ENCODE measurements at places on chromosomes 12 and 14. TPM values are rescaled to one million over a fixed set of nuclear protein-coding genes. Genes with fewer than 3 reads are reported as not detected.

STAC3 gene
- total RNA-seq: 1.4 TPM

DNA sequence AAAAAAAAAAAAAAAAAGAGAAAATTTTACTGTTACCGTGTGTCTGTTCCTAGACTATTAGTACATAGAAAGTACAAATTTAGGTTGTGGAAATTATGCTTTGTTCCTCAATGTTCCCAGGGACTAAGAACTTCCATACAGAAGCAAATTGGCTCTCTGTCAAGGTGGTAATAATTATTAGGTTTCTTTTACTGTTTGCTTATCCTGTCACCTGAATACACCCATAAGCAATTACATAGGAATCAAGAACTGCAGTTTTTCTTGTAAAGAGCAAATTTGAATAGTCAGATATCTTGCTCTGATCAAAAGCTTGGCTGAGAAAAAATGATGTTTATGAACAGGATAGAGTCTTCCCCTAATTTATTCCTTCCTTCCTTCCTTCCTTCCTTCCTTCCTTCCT lies 191.2 kb downstream of the AEBP2 start:
- H3K27ac ChIP-seq: no peak overlapping the region
- no peaks in the 10 kb centered on the region for H3K36me3 ChIP-seq
- DNase-seq: no peak
- no peak overlapping the region for H3K4me3 ChIP-seq

DNA sequence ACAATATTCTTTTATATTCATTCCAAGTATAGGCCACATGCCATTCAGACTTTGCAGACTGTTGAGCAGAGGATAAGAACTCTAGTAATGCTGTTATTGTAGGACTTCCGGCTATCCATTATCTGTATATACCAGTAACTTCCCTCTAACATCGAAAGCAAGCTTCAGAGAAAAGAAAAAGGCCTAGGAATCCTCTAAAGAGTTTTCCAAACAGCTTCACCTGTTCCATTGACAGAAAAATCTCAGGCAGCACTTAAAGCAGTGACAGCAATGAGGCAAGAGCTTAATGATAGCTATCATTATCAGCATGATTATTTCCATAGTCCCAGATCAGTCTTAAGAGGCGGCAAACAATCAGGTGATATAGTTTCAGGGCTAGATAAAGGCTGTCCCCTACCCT lies 1.8 kb downstream of the CPNE8 start:
- no peak for DNase-seq
- no peaks in the 10 kb centered on the region for H3K36me3 ChIP-seq
- 0 out of 2 replicates have a peak overlapping the region, but pooled peaks have one; percentile 83 for H3K4me3 ChIP-seq
- peaks cover 18% of the 10 kb centered on the region for H3K4me1 ChIP-seq

DNA sequence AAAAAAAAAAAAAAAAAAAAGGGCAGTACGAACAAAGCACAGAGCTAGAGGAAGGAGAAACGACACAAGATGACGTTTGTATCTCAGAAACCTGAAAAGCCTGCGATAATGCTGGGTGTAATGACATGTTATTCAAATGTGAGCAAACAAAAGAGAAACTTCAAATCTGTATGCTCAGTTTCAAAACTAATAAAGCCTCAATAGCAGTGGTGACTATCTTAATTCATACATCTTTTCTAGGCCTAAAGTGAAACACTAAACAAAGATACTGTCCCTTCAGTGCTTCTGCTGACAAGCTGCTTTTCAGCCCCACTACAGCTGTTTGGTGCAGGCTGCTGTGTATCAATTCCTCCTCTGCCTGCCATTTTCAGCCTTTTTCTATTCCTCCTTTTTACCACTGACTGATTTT lies 15.8 kb downstream of the ITPR2 start:
- no peak overlapping the region for H3K27ac ChIP-seq
- DNase-seq: no peak

- H3K4me3 ChIP-seq: no peak overlapping the region
- no peaks in the 10 kb centered on the region for H3K27me3 ChIP-seq
Measured at GRCh38 chr14:101185073-101185835, 281.7 kb upstream of the RTL1 start.

WDHD1 gene
- 47.1 TPM for total RNA-seq

- no peaks in the 10 kb centered on the region for H3K36me3 ChIP-seq
- no peak for DNase-seq
- H3K4me1 ChIP-seq: no peaks in the 10 kb centered on the region
- no peak overlapping the region for H3K27ac ChIP-seq
Measured at GRCh38 chr14:98997526-98998205, 274.3 kb downstream of the BCL11B start.

DNA sequence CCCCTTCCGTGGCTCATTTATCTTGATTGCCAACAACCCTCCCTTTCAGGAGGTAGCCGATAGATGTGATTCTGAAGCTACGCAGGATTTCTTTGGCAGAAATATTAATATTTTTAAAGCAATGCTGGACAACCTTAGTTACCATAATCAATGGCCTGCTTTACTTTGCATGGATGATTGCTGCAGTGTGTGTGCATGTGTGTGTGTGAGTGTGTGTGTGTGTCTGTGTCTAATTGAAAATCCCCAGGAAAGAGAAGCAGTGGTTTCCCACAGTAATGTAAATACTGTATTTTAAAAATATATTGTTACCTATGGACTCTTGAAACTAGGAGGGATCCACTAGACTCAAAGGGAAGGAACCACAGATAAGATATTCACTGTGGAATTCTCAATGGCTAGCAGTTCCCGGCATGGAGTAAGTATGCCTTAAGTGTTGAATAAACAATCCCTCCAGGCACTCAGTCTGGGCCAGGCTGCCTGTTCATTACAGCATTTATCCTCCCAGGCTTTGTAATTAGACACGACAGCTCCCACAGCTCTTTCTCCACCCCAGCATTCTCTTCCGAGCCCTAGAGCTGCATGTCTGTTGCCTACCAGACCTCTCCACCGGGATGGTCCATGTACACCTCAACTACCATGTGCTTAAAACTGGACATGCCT lies 22.5 kb upstream of the C14orf132 start:
- H3K4me3 ChIP-seq: no peak overlapping the region
- H3K4me1 ChIP-seq: no peaks in the 10 kb centered on the region
- H3K36me3 ChIP-seq: no peaks in the 10 kb centered on the region
- peaks cover 24% of the 10 kb centered on the region for H3K27me3 ChIP-seq
- no peak overlapping the region for H3K27ac ChIP-seq

DNA sequence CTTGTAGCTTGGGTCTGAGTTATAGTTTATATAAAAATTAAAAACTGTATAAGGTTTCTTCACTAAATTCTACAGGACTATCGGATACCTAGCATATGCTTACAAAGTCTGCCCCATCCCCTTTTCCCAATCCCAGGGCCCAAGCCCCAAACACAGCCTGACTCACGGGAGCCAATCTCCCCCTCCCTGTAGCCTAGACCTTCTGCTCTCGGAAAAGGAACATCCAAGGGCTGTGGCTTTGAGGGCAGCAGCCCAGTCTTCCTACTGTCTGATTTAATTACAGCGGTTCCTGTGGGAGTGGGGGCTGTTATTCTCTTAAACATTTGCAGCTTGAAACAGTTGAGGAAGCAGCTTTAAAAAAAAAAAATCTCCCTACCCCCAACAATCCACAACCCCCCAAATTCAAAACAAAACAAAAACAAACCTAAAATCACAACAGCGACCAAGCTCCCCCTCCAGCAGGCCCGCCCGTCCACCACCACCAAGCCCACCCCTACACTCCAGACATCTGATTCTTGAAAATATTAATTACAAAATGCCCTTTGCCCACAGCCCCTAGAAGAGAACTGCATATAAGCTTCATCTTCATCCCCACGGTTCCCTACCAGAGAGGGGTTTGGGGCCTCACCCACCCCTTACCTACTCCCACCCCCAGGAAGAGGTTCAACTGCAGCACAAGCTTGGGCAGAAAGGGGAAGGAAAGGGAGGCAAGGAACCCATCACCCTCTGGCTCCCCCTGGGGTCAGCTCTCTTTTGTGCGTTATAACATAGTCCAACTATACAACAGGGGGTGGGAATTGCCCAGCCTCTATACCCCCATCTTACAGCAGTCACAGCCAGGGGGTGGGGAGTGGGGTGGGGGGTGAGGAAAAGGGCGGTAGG lies 1.1 kb upstream of the PRKAG1 start:
- H3K36me3 ChIP-seq: peaks cover 9% of the 10 kb centered on the region
- H3K27ac ChIP-seq: peak overlapping the region; percentile 81
- DNase-seq: peak; percentile 41
- H3K4me3 ChIP-seq: peak overlapping the region; percentile 93
- H3K27me3 ChIP-seq: no peaks in the 10 kb centered on the region
- peaks cover 18% of the 10 kb centered on the region for H3K4me1 ChIP-seq

RDH12 gene
- not detected for total RNA-seq

- H3K27ac ChIP-seq: no peak overlapping the region
- H3K36me3 ChIP-seq: no peaks in the 10 kb centered on the region
- DNase-seq: no peak
- H3K4me3 ChIP-seq: no peak overlapping the region
- no peaks in the 10 kb centered on the region for H3K27me3 ChIP-seq
- H3K4me1 ChIP-seq: no peaks in the 10 kb centered on the region
Measured at GRCh38 chr12:23431006-23431405, 518.5 kb downstream of the SOX5 start.

ZFHX2 gene
- total RNA-seq: 1.4 TPM

GRCh38 chr12:116415408-116416108 lies 138.1 kb upstream of the MED13L start:
- DNase-seq: no peak
- no peaks in the 10 kb centered on the region for H3K27me3 ChIP-seq
- H3K4me1 ChIP-seq: no peaks in the 10 kb centered on the region
- H3K27ac ChIP-seq: no peak overlapping the region

- no peak overlapping the region for H3K27ac ChIP-seq
- no peak for DNase-seq
- no peaks in the 10 kb centered on the region for H3K27me3 ChIP-seq
- H3K4me1 ChIP-seq: peaks cover 13% of the 10 kb centered on the region
Measured at GRCh38 chr12:54019091-54019811, 9.0 kb upstream of the HOXC6 start.

- H3K27me3 ChIP-seq: no peaks in the 10 kb centered on the region
- no peaks in the 10 kb centered on the region for H3K4me1 ChIP-seq
- DNase-seq: no peak
Measured at GRCh38 chr12:102638777-102639176, 158.4 kb upstream of the IGF1 start.

OR10P1 gene
- not detected for total RNA-seq

DNA sequence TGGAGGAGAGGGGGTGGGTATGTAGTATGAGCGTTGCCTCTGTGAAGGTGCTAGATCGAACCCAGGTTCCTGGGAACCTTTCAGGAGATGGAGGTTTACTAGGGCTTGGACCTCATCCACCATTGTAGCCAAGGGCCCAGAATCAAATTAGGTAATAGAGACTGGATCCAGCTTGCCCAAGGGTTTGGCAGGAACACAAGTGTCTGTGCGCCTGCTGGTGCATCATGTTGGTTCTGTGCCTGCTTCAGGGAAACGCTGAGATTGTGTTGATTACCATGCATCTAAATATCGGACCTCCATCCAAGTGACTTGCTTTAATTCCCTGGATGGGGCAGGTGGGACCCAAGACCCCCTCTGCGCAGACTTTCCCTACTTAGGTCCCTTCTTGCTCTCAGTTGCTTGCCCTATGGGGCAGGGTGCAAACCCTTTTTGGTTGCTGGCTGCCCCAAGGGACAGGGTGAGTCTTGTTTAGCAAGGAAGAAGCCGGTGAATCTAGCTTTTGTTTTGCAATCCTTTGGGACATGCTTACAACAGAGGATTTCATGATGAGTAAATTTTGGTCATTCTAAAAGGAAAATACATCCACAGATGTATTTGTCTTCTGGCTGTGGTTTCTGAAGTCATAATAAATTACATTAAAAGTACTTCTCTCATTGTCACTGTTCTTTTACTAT lies 189.8 kb upstream of the PRICKLE1 start:
- no peak overlapping the region for H3K27ac ChIP-seq
- no peaks in the 10 kb centered on the region for H3K4me1 ChIP-seq
- no peak overlapping the region for H3K4me3 ChIP-seq
- H3K36me3 ChIP-seq: no peaks in the 10 kb centered on the region

DNA sequence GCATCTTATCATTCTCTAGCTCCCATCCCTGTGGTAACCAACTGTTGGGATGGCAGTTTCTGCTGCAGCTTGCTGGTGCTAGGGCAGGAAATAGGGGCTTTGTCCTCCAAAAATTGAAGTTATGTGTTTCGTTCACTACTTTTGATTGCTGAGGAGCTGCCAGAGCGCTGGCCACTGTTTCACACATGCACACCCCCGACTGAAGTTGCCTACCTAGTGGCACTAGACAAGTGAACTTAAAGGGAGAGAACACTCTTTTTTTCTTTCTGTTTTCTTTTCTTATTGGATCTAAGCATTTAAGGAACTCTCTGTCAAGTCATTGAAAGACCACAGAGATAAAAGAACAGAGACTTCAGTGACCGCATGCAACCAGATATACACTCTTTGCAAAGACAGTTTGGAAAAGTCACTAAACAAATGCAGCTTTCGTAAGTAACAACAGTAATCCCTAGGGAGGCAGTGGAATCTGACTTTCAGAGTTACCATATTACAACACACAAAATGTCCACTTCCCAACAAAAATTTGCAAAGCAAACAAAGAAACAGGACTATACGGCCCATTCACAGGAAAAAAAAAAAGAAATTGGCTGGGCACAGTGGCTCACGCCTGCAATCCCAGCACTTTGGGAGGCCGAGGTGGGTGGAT lies 12.0 kb downstream of the TFCP2 start:
- no peak overlapping the region for H3K4me3 ChIP-seq
- no peaks in the 10 kb centered on the region for H3K36me3 ChIP-seq
- no peaks in the 10 kb centered on the region for H3K4me1 ChIP-seq
- no peaks in the 10 kb centered on the region for H3K27me3 ChIP-seq

C12orf50 gene
- total RNA-seq: not detected

PLEKHG7 gene
- total RNA-seq: not detected

DNA sequence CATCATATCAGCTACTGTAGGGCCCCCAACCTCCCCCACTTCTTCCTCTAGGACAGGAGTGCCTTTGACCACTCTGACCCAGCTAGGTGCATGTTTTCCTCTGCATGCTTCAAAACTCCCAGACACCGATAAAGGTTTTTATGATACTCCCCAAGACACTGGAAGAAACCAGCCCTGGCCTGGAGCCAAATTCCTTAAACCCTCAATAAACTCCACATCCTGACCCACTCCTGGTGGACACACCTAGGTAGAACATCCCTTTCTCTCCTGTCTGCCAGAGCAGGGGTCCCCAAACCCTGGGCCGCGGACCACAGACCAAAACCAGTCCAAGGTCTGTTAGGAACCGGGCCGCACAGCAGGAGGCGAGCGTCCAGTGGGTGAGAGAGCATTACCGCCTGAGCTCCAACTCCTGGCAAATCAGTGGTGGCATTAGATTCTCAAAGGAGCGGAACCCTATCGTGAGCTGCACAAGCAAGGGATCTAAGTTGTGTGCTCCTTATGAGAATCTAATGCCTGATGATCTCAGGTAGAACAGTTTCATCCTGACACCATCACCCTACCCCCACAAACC lies 49.6 kb downstream of the NT5DC3 start:
- H3K4me1 ChIP-seq: no peaks in the 10 kb centered on the region
- H3K27ac ChIP-seq: no peak overlapping the region
- DNase-seq: peak; percentile 26
